Stimulated activated CD8-positive, alpha-beta memory T cell treated with anti-CD3 and anti-CD28 coated beads, Interleukin-7, amount 100 ng/mL, for 1 hour (primary cell): ENCODE measurements at places on chromosomes 2 and 18.

GRCh38 chr18:13457327-13457726, 238.8 kb downstream of the LDLRAD4 start:
- no peak for DNase-seq

GRCh38 chr2:171436307-171436706, 2.3 kb downstream of the DCAF17 start:
- no peak for DNase-seq

GRCh38 chr18:3594760-3595368, 144.9 kb downstream of the TGIF1 start:
- no peak for DNase-seq

- DNase-seq: no peak
These were observed 81.7 kb upstream of the REV1 start for GRCh38 chr2:99571533-99571932.

DNA sequence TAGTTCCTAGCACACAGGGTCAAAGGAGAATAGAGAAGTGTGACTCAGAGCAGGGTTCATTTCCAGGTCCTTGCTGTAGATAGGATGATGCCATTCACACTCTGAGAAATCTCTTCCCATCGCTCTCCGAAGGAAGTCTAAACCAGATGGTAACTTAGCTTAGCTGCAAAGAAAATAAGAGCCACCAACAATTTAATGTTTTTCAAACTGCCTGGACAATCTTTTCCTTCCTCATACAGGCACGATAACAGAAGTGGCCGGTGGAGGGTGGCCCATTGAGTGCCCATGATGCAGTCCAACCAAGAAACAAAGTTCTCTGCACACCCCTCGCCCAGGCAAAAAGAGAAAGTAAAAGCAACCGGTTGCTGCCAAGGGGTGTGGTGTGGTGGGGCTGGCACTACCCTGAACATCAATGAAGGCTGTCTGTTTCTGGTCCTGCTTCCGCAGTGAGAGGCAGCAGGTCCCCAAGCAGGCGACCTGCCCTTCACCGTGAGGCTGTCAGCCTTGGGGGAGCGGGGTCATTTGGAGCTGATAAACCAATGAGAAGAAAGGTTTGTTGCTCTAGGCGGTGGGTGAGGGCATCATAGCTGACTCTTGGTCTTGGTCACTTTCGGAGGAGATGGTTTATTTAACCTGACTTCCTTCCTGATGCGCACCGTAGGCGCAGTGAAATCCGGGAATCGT, 105.6 kb upstream of the CD302 start:
- DNase-seq: peak; percentile 23

DNA sequence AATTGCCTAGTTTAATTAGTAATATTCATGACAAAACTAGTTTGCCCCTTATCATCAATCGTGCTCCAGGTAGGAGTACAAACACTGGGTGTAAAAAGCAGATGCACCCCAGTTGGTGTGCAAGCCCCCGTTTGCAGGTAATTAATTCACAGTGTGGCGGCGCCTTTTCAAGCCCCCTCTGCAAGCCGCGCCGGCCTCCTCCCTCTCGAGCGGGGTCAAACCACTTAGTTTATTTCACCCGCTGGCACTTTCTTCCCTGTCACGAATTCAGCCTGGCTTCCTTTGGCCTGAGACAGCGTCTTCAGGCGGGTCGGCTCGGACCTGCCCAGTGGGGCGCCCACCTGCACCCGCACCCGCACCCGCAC, 64.7 kb upstream of the MAPRE2 start:
- DNase-seq: no peak

DNA sequence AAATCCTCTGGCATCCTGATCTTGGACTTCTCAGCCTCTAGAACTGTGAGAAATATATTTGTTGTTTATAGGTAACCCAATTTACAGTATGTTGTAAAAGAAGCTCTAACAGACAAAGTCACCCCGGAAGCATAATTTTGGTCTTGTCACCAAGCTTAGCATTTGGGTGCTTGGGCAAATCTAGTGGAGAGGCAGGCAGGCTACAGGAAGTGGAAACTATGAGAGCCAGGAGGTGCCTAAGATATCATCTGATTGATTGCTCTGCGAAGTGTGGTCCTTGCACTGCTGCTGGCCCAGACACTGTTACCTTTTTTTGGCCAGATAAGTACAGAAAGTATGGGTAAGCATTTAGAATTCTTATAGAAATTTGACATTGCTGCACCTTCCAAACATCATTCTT, 102.9 kb downstream of the CDC42EP3 start:
- no peak for DNase-seq

DNA sequence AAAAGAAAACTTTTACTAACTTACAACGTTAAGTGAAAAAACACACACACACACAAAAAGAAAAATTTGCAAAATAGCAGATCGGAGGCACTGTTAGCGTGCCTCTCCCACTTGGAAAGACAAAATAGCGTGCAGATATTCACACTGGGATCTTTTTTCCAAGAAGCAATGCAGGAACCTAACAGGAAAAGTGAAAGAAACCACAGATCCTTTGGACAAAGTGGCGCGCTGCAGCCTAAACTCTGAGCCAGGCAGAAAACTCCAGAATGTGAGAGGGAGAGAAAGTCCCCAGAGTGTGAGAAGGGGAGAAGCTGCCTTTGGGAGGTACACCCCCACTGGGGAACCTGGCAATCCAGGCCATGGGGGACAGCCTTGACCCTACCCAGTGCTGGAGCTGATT, 70.7 kb upstream of the SERPINE2 start:
- no peak for DNase-seq

DNA sequence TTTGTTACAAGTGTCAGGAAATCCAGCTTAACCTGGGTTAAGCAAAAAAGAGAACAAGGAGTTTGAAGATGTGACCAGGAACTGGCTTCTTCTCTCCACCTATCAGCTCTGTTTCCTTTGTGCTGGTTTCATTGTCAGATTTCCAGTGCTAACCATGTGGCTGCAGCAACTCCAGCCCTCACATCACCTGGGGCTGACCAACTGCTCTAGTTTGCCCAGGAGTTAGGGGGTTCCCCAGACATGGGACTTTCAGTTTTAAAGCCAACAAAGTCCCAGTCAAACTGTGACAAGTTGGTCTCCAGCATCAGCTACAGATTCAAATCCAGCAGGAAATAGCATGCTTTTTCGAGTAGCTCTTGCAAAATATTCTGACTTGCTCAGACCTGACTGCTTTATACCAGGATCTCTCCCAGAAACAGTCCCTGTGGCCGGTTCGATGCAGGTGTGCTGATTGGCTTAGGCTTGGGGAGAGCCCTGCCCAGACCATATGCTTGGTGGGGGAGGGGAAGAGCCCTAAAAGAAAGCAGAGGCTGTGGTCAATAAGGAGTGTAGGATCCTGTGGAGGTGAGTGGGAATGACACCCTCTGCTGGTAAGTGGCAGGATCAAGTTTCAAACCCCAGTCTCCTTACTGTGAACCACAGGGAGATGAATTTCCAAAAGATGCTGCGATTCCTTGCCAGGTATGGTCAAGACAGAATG, 49.5 kb downstream of the KCNE4 start:
- no peak for DNase-seq

GRCh38 chr2:120661551-120661950, 74.1 kb upstream of the GLI2 start:
- no peak for DNase-seq

GRCh38 chr2:105249181-105249580, 7.6 kb downstream of the GPR45 start:
- DNase-seq: no peak

GRCh38 chr2:203636588-203637470, 69.6 kb upstream of the CD28 start:
- no peak for DNase-seq

GRCh38 chr2:100126201-100126600, 16.2 kb downstream of the AFF3 start:
- DNase-seq: no peak

- DNase-seq: no peak
These were observed 37.4 kb upstream of the EPAS1 start for GRCh38 chr2:46259777-46260168.

GRCh38 chr2:134489732-134490384, 228.9 kb downstream of the TMEM163 start:
- DNase-seq: no peak

DNA sequence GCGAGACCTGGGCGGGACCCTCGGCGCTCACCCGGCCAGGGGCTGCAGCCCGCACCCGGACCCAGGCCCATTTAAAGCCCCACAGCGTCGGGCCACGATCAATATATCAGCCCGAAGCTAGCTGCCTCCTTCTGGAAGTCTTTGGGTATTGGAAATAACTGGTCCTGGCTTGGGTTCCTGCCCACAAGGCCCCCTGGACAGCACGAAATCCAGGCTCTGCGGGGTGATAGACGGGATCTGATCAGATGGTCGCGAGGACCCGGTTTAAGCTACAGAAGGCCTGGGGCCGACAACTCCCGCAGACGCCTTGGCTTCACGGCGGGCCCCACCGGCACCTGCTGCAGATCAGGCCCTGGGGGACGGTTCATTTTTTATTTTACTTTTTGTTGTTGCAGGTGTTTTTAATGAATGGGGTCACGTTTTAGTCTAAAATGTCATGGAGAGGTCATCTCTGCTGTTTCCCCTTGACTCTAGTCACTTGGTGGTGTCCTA, 362 bp upstream of the PSTPIP2 start:
- DNase-seq: no peak

- DNase-seq: no peak
These were observed 26.7 kb upstream of the ALLC start for GRCh38 chr2:3631161-3631850.
